ENCODE measurements at places on chromosomes 4 and X.

GRCh38 chr4:5055411-5055810, 4.1 kb downstream of the STK32B start:
- no peak for DNase-seq

DNA sequence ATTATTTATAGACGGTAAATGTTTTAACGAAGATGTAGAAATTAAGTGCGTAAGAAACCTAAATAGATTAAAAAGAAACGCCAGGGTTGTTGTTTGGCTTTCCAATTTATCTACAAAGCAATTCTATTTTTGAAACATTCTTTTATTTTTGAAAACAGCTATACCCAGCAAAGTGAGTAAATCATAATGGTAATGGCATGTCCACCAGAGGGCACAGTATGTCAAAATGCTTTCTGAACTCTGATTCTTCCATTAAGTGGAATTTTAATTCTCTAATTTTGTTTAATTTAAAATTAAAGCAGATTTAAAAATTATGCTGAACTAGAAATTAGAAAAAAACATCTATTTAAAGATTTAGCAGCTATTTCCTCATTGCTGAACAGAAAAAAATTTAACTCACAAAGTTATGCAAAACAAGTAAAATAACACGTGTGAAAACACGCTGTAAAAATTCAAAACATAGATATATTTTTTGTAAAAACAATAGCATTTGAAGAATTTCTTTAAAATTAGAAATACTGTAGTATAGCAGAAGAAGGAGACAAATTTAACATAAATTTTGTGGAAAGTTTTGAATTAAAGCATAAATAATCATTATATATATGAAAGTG, 26.5 kb downstream of the RASSF6 start:
- no peak for DNase-seq

GRCh38 chr4:183960046-183960420, 54.9 kb downstream of the STOX2 start:
- DNase-seq: no peak

GRCh38 chrX:113297437-113297836, 456.8 kb upstream of the AMOT start:
- no peak for DNase-seq

GRCh38 chr4:152316969-152317368, 218.9 kb downstream of the FBXW7 start:
- DNase-seq: no peak

DNA sequence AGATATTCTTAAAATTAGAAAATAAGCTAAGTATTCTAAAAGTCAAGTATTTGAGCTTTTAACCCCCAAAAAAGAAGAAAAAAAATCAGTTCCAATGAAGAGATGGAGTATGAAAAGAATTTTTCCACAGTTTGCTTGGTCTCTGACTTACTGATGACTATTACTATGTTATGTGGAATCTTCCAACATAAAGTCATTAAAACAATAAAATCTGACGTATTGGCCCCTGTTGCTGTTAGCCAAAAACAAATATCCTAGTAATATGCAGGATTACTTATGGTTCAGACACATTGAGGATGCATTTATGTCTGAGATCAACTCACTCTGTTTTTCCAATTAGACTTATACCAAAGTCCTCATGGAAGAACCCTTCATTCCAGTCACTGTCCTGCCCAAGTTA, 517.2 kb upstream of the ADGRL3 start:
- no peak for DNase-seq

- no peak for DNase-seq
Measured at GRCh38 chrX:103647630-103648029, 18.9 kb downstream of the TCEAL1 start.

GRCh38 chrX:31993637-31994036, 921.8 kb upstream of the FTHL17 start:
- DNase-seq: no peak

- DNase-seq: no peak
Measured at GRCh38 chrX:118637997-118638396, 89.4 kb upstream of the IL13RA1 start.

DNA sequence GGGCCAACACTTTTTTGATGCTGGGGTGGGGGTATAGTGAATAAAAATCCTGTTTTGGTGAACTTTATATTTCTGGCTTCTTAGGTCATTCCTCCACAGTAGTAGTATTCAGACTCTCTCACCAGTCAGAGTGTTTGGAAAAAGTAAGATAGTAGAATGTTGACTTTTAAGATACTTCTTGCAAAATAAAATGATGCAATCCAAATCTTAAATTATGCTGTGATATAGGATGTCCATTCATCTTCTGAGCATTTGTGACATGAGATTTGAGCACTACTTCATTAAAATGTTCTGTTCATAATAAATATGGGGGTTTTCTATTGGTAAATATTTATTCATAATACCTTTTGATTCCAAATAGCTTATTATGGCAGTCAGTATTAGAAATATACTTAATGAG, 70.1 kb downstream of the BMP2K start:
- no peak for DNase-seq

- DNase-seq: no peak
Measured at GRCh38 chrX:120752431-120753082, 122.7 kb upstream of the C1GALT1C1 start.

- DNase-seq: no peak
Measured at GRCh38 chr4:69147334-69147733, 51.1 kb downstream of the UGT2B7 start.

DNA sequence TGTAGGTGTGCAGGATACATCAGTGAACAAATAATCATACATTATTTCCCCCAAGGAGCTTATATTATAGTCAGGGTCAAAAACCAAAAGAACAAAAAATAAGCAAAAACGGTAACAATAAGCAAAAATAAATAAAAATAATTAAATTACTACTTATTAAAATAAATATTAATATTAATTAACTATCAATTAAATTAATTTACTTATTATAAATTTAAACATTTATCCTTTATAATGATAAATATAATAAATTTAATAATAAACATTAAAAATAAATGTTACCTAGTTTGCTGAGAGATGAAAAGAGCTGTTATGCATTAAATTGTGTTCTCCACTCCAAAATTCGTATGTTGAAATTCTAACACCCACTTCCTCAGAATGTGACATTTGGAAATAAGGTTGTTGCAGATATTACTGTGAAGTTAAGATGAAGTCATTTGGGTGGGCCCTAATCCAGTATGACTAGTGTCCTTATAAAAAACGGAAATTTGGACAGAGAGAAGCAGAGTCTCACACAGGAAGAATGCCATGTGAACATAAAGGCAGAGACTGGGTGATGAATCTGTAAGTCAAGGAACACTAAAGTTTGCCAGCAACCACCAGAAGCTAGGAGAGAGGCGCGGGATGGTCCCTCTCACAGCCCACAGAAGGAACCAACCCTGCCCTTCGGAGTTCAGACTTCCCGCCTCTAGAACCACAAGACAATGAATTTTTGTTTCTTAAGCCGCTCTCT, 67.2 kb upstream of the IBSP start:
- no peak for DNase-seq

- no peak for DNase-seq
Measured at GRCh38 chrX:11355259-11355909, 62.2 kb downstream of the AMELX start.
